ENCODE measurements at places on chromosomes 2 and 18.

DNA sequence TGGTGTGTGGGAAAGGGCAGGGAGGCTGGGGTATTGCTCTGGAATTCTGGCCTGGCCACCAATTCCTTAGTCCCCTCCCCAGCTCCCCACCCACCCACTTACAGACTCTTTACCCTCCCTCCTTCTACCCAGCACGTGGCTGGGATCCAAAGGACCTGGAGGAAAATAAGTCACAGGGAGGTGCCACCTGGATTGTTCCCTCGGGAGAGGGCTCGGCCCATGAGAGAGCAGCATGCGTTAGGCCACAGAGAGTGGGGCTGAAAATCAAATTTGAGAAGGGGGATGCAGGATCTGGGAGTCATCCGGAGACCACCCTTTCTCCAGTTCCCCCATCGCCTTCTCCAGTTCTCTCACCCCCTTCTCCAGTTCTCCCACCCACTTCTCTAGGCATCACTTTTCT, 3.0 kb downstream of the ASPRV1 start:
- DNase-seq = no peak

- DNase-seq = no peak
Measured at GRCh38 chr2:192566863-192567262, 372.1 kb upstream of the TMEFF2 start.

DNA sequence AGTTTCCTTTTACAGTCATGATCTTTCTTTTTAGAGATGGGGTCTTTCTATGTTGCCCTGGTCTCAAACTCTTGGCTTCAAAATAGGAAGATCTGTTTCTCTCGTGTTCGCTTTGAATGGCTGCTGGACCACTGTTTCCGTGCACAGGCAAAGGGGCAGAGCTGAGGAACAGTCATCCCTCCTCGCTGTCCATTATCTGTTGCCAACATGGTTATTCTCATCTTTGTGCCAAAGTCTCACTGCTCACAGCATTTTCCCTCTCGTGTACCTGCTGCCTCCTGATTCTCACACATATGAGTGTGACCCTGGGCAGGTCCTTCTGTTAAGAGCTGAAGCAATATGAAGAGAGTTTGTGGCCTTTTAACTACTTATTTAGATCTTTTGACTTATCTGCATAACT, 28.0 kb upstream of the CCNYL1 start:
- DNase-seq = no peak

DNA sequence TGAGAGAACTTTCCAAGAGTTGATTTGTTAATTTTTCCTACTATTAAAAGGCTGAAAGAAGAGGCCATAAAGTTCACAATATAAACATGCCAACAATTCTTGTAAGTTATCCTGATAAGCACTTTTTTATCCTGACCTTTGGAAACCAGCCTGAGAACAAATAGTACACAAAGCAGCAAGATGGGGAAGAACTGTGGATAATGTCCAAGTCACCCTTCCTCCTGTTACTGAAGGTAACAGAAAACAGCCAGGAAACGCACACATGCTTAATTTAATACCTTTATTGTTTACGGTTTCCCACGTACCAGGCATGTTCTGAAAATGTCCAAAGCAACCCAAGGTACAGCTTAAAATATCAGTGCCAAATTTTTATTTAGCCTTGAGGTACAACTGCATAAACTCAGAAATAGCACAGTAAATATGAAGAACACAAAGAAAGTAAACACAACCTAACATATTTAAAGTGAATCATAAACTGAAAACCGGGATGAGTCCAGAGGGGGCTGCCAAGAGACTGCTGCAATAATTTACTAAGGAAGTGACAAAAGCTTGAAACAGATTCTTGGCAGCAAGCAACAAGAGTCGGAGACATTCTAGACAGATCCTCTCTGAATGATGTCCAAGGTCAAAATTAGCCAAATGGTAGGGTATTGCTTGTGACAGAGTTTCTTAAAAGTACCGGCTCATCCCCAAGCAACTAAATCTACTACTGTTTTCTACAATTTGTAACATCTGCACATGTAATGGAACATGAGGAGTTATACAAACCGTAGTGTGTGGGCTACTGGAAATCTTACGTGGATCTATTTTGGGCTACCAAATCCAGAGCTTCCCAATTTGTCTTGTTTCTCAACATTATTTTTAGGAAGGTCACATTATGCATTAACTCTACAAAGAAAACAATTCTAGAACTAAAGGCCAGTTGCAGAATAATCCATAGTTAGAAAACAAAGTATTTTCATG, 93.2 kb downstream of the CABYR start:
- no peak for DNase-seq

- DNase-seq = no peak
Measured at GRCh38 chr18:3985664-3986063, 469.4 kb downstream of the DLGAP1 start.

Measured in NCI-H774 (cell line).